A549 treated with AZD2906 at 1 μM for 4 hours (cell line): ENCODE measurements at places on chromosomes 2 and 18. TPM values are rescaled to one million over a fixed set of nuclear protein-coding genes. Genes with fewer than 3 reads are reported as not detected.

CLEC4F gene
- not detected in 5 replicates for total RNA-seq

FAM237A gene
- total RNA-seq = not detected in 5 replicates

GBX2 gene
- 1.6 to 3.1 TPM (median 2.3 TPM) in 5 replicates for total RNA-seq

VWA3B gene
- total RNA-seq = 0.09 to 0.14 TPM (median 0.12 TPM) in 3 of 5 replicates, not detected in the others

CYS1 gene
- 1.0 to 1.9 TPM (median 1.7 TPM) in 5 replicates for total RNA-seq
